ENCODE measurements at places on chromosomes 13 and 19.

DNA sequence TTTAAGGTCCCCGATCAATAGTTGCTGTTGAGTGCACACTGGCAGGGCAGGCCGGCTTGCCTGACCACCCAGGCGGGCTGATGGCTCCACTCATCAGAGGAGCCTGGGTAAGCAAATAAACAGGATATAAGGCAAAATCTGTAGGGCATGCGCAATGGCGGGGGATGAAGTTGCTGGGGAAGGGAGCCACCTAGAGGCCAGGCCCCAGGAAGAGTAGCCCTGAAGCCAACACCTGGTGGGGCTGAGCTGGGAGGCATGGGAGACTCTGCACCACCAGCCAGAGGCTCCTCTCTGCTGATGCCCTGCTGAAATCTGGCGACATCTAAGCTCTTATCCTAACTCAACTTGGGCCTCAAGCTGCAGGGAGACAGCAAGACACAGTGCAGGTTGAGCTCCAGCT is 324.3 kb downstream of the ZNF536 start:
- no peak for DNase-seq

DNA sequence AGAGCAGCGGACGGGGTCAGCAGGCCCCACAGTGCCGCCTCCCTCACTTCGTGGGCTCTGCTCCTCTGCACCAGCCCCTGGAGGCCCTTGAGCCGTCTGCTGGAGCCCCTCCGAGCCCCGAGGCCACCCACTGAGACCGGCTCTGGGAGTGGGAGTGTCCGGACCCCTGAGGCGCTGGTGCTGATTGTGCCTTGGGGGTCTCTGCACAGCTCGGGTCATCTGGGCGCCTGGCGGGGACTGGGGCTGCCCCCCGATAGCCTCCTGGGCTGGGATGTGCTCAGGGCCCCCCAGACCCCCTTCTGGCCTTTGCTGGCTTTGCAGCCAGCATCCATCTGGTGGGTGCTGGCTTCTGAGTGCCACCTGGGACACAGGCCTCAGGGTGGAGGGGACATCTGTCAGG is 15.4 kb downstream of the CBARP start:
- no peak for DNase-seq

DNA sequence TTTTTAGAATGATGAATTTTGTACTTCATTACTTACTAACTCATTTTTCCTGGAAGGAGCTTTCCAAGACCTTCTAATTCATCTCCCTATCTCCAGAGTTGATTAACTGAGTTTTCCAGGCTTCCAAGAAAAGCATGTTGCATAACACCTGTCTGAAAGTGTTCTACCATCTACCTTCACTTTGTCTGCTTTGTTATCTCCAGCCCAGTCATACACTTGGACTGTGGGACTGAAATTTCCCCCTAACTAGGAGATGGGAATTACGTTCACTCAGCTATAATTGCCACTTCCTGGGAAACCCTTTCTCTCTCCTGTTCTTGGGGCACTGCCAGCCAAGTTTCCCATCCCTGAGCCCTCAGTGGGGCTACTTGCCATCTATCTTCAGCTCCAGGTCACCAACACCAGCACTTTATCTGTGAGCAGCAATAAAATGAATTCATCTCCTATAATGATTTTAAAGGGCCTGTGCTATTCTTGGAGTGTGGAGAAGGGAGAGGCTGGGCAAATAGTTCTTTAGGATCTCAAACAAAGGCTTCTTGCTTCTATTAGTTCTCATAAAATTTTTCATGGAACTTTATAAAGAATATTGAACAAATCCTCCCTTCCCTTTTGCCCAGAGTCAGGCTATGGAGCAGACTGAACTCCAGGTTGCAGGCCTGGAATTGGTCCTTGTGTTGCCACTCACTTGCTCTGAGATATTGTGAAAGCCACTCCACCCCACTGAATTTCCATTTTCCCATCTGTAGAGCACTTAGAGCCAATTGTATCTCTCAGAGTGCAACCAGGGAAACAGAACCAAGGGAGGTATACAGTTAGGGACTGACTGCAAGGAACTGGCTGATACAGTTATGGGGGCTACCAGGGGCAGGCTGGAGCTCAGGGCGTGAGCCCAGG is 17.8 kb upstream of the ATP12A start:
- DNase-seq: no peak

DNA sequence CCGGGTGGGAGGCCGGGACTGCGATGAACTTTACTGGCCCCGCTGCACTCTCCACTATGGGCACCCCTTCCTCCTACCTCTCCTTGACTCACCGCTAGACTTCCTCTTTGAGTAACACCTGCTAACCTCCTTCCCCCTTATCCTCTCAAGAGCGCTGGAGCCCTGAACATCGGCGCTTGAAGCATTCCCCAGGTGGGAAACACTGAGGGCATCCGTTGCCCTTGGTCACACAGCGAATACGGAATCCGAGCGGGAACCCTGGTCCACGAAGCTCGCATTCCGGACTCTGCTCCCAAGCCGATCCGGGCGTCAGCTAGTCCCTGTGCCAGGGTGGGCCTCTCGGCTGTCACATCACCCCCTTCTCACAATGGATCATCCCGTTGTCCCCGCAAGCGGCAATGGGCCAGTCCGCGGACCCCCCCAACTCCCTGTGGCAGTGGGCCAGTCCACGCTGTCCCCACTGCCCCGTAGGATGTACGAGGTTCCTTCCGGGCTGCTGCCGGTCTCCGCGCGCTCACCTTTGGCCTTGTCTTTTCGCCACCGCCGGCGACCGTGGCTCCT is 4.2 kb downstream of the LIPE start:
- DNase-seq: no peak

- no peak for DNase-seq
Measured at GRCh38 chr13:43797869-43798268, 11.1 kb upstream of the ENOX1 start.

DNA sequence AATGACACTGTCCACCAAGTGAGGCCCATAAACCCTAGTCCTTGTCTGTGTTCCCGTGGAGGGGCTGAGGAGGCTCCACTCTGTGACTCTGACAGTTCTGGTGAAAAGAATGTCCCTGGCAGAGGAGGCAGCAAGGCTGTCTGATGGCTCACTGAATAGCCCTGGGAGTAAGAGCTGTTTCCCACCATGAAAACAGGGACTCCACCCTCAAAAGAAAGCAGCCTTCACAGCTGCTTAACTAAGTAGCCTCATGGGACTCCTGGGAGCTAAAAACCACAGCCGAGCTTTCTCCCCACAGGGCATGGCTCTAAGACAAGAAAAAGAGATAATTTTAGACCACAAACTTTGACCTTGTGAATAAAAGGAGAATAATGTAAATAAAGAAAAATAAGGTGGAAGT is 135.1 kb upstream of the FRY start:
- DNase-seq: no peak

DNA sequence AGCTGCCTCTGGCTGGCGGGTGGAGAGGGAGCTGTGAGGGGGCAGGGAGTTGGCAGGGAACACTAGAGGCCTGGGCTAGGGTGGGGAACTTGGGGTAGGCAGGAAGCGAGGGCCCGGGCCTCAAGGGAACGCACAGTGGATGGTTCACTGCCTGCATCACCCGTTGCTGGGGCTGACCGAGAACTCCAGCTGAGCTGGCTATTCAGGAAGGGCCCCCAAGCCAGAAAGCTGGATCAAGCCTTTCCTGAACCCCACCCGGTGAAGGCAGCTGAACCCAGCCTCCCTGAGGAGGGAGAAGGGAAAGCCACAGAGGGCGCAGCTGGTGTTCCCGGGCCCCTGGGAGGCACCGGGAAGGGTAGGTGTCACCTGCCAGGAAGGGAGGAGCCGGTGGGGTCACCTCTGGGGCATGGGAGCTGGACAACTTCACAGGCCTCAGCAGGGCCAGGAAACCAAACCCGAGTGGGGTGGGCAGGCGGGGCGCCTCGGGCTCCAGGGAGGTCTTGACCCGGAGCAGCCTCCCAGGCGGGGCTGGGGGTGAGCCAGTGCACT is 13.9 kb downstream of the PALM start:
- no peak for DNase-seq

DNA sequence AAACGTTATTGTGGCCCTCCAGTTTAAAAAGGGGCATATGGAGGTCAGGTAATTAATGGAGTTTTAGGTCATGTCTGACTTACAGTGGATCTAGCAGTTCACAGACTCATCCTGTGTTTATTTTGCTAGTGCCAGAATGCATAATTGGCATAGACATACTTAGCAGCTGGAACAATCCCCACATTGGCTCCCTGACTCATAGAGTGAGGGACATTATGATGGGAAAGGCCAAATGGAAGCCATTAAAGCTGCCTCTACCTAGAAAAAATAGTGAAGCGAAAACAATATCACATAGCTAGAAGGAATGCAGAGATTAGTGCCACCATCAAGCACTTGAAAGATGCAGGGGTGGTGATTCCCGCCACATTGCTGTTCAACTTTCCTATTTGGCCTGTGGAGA is 610.7 kb downstream of the SLITRK5 start:
- DNase-seq: no peak

- DNase-seq: no peak
Measured at GRCh38 chr13:30301827-30302226, 5.5 kb downstream of the KATNAL1 start.

GRCh38 chr19:763181-763580 is 12.3 kb downstream of the MISP start:
- DNase-seq: no peak

- DNase-seq: peak; percentile 5
Measured at GRCh38 chr13:46296921-46297320, 85.2 kb downstream of the LRRC63 start.

DNA sequence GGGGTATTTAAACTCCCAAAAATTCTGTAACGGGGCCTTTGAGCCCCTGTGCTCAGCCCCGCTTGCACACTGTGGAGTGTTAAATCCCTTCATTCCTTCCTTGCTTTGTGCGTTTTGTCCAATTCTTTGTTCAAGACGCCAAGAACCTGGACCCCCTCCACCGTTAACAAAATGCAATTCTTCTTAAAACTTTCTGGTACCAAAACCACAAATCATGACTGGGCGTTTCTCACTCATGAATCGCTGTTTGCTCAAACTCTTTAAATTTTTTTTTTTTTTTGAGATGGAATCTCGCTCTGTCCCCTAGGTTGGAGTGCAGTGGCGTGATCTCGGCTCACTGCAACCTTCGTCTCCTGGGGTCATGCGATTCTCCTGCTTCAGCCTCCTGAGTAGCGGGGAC is 881 bp downstream of the ZNF20 start:
- DNase-seq: no peak

DNA sequence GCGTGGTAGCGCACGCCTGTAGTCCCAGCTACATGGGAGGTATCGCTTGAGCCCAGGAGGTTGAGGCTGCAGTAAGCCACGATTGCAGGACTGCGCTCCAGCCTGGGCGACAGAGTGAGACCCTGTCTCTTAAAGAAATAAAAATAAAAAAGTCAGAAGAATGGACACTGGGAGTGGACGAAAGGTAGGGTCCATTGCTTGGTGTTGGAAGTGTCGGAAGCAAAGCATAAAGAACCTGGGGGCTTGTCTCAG is 392 bp upstream of the ARHGAP33 start:
- no peak for DNase-seq

DNA sequence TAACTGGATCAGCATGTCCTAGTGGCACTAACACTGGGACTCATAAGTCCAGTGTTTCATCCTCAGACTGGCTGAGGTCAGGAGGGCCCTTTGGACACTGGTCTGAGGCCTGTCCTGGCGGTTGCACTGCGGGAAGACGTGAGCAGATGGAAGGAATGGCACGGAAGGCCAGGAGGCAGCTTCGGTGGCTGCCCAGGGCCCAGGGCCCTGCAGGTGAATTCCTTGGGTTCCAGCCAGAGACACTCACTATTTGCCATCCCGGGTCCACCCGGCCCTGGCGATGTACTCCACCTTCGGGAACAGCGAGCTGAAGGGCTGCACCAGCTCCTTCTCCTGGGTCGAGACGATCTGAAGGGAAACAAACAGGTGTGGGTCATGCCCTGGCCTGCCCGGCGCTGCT is 26.3 kb downstream of the DPP9 start:
- DNase-seq: no peak

DNA sequence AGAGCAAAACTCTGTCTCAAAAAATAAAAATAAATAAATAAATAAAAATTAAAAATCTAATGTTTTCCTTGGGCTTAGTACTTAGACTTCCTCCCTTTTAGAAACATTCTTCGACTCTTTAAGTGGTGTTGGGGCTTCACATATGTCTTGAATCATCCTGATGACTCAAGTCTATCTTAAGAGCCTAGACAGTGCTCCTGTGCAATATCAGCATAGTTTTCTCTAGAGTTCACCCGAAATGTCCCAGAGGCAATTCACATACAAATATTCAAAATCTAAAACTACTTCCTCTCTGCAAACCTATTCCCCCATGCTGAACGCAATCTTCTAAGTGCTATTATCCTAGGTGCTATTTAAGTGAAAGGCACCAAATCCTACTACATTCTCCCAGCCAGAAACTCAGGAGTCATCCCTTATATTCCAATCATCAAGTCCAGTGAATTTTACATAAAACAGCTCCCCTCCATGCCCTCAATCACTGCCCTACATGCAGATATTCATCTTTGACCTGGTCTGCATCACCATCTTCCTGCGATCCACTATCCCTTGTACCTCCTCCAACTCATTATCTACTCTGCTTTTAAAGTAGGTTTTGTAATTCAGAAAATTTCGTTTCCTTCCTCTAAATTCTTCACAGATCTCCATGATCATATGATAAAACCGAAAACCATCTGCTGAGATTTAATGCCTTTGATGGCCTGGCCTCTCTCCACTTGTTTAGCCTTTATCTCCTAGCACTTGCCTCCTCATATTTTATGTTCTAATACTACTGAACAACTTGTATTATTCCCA is 102.7 kb downstream of the ELF1 start:
- DNase-seq: no peak

DNA sequence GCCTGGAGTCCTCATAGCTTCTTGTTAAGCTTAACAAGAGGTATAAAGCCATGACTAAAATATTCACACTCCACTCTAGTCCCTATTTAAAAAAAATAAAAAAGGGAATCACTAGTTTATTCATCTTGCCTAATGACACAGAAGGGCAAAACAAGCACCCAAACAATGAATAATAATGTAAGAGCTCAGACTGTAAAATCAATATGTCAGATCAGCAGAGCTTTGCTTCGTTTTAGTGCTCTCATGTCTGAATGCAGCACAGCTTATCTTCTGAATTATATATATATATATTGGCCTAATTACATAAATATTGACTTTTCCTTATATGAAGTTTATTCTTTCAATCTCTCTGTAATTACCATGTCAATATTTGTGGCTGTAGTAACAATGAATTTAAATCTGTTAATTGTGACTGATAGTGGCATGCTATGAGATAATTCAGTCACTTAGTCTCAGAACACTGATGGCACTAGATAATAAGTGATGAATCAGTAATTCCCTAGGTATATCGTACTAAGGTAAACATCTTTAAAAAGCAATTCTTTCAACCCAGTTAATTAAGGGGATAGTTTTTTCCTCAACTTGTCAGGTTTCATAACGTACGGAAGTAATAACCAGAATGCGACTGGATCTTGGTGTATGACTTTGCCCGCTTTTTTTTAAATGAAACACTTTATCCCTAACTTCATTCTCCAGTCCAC is 361.9 kb upstream of the GPC6 start:
- DNase-seq: no peak

- no peak for DNase-seq
Measured at GRCh38 chr19:52007451-52007805, 583 bp downstream of the ZNF615 start.

GRCh38 chr19:56973713-56974555 is 133.4 kb upstream of the PEG3 start:
- DNase-seq: no peak

Data from LoVo (cell line).